ENCODE measurements at places on chromosomes 12 and 14.
A peak's percentile ranks its signal among the peaks of the same experiment; 100 is the strongest.

DNA sequence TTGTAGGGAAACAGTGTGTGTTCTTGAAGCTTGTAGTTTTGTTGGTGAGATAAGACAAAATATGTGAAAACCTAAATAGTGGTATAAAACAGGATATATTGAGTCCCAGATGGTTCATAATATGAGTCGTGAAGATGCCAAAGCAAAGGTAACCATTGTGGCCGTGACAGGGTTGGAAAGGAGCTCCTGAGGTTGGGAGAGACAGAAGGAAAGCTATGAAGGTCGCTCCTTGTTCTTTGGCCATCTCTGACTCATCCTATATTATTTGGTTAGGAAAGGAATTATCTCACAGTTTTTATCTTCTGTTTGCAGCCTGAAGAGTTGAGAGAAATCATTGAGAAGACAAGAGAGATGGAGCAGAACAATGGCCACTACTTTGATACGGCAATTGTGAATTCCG is 27.1 kb downstream of the ATP6V1D start:
- no peak for DNase-seq

DNA sequence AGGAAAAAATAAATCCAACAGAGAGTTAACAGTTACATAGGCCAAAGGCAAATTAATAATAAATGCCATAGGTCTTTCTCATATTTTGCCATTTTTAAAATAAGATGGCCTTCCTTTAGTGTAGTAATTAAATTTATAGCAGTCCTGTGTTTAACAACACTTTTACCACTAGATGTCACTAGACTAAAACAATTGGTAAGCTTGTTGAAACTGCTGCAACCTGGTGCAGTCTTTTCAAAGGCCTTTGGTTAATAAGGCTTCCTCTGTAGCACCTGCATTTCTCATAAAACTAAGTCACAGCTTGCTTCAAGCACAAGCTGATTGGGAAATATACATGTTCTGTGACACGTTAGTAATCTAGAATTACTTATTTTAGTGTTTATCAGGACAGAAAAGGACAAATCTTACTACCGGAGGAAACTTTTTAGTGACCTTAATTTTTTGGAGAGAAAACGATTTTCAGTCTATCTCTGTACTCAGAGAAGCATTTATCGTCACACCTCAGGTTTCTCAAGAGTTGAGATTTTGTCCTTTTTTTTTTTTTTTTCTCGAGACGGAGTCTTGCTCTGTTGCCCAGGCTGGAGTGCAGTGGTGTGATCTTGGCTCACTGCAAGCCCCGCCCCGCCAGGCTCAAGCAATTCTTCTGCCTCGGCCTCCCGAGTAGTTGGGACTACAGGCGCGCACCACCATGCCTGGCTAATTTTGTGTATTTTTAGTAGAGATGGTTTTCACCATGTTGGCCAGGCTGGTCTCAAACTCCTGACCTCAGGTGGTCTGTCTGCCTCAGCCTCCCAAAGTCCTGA is 20.0 kb downstream of the BORCS5 start:
- DNase-seq, result peak; percentile 90

DNA sequence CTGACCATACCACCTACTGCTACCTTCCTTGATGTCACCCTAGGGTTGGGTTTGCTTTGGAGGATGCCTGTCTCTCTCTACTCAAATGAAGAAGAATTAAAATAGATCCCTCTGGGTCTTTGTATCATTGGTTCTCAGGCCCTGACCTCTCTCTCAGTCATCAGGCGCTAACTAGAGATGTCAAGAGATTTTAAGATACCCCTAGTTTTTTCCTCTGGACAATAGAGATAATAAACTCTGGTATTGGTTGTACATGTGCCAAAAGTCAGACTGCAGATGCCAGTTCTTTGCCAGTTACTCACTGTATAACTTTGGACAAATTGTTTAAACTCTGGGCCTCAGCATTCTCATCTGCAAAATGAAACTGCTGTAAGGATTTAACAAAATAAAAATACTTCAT is 31.5 kb downstream of the ITPR2 start:
- no peak for DNase-seq

DNA sequence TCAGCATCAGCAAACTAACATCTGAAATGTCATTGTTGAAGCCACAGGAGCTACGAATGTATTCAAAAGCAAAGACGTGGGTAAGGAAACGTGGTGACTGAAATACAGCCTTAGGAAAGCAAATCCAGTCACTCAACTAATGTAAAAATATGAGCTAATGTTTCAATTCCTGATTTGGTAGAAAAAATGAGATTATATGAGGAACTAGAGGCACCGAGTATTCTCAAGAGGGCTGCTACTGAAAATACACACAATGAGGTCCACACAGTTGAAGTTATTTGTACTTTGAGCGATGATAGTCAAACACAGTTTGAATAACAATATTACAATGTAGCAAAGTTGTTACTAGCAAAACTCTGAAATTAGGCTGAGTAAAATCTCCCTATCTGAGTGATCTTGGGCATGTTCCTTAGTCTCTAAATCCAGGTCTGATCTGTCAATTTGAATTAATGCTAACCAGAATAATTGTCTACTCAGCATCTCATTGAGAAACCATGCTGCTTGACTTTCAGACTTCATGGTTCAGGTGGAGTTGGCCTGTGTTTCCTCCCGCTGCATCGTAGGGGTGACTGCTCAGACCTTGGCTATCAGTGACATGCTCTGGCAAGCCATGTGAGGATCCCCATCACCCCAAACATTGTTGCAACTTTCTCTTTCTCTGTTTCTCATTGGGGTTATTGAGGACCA is 467.1 kb upstream of the SOX5 start:
- no peak for DNase-seq

- peak; percentile 90 for DNase-seq
Measured at GRCh38 chr12:46268583-46269428, at the start of gene SLC38A1. SLC38A1 (minus strand) TSS chr12:46269043; CDS start chr12:46239800, 29,243 bp downstream.

- no peak for DNase-seq
Measured at GRCh38 chr12:107929436-107929835, 154.9 kb downstream of the ASCL4 start.

DNA sequence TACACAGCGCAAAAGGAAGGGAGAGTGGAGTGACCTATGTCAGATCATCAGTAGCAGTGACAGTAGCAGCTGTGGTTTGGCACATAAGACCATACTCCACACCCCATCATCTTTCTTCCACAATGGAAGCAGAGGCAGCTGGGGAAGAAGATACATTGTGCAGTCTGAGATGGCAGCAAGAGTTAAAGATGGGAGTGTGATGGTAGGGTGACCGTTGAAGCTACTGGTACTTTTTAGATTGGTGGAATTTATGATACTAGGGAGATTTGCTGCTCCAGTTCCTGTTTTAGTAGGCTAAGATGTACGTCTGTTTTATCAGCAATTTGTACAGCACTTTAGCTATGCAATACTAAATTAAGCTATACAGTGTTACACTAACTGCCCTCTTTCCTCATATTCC is 291.0 kb downstream of the FUT8 start:
- DNase-seq, result no peak

- peak; percentile 28 for DNase-seq
Measured at GRCh38 chr14:51400139-51400538, 160.1 kb downstream of the TMX1 start.

DNA sequence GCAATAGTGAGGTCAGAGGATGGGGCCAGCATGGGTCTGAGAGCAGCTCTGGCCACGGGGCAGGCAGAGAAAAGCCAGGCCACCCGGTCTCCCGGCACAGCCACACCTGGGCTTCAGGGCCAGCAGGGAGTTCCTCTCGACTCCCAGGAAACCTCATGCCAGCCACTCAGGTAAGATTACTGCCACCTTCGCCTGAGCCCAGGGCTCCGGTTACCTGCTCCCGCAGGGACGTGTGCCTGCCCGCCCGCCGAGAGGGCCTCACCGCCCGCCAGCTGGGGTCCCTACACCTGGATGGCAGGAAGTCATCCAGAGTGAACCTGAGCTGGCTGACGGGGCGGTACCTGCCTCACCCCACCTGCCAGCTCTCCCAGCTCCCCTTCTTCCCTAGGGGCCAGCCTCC is 7.3 kb downstream of the JAG2 start:
- DNase-seq, result no peak

DNA sequence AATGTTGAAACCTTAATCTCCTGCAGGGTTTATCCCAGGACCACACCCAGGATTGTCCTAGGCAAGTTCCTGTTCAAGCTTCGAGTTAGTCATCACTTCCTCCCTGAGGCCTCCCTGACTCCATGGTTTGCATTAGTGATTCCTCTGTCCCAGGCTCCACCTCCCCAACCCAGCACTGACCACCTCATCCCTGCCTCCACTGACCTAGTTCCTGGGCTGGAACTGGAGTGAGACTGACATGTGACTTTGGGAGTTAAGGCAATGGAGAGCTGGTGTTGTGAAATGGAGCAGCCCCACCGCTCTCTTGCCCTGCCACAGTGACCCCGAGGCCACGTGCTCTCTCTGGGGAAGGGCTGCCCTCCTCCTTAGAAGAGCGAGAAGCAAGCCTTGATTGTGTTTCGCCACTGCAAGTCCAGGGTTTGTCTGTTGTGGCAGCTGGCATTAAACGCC is 15.8 kb upstream of the DTX1 start:
- peak; percentile 48 for DNase-seq

GRCh38 chr14:65336191-65336591 is 76.3 kb upstream of the FUT8 start:
- DNase-seq, result no peak

DNA sequence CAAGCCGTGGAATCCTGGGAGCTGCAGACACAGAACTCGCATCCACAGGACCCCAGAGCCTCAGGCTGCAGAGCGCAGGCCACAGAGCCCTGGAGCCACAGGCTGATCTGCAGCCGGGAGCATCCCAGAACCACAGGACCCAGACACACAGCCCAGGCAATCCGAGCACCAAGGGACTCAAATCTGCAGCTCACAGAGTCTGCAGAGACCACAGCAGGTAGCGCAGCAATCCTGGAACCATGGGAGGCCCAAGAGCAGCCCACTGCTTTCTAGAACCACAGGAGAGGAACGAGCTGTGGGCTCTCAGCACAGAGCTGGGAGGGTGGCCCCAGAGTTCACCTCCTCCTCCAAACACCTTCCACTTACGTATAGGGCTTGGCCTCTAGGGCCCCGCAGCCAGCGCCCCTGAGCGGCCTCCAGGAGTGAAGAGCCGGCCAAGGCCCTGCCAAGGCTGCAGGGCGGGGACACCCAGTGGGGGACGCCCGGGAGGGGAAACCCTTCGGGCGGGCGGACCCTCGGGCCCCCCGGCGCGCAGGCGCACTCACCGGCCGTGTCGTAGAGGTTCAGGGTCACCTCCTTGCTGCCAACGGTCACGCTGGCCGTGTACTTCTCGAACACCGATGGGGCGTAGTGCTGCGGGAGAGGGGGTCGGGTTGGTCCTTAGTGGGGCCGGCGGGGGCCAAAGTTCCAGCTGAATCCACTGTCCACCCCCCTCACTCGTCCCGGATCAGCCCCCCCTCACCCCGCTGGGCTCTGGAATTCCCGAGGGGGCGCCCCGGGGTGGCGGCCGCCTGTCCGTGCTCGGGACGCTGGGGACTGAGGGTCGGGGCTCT is 665 bp downstream of the RHOF start:
- DNase-seq, result peak; percentile 60

All from ACHN (cell line).